Femur (tissue), 1 donor: ENCODE measurements at places on chromosomes 13 and 19.

GRCh38 chr19:42529248-42529764 lies 1.0 kb upstream of the CEACAM1 start:
- DNase-seq: peak; percentile 70

DNA sequence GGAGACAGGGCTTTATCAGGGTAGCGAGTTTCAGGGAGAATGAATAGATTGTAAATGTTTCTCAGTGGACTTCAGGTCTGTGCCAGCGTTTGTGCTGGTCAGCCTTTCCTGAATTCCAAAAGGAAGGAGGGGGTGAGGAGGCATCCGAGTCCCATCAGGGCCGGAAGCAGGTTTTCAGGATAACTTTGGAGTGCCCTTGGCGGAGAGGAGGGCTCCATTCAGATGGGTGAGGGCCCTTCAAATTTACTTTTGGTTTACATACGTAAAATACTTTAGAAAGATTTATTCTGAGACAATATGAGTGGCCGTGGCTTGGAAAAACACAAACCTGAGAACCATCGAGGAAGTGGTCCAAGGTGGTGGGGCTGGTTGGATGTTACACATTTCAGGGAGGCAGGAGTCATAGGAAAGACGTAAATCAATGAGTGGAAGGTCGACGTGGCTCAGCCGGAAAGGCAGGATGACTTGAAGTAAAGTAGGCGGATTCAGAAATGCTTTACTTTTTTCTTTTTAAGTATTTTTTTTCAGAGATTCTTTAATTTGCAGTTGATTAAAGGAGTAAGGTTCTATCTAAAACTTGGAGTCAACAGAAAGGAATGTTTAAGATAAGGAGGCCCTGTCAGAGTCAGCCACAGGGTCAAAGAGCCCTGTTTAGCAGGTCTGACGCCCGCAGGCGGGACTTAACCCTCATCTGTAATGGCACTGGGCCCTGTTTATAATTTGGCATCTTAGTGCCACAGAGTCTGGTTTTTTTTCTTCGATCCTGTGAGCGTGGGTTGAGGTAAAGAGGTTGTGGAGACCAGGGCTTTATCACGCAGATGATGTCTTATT lies 32.8 kb downstream of the ATP11A start:
- DNase-seq: peak; percentile 35

DNA sequence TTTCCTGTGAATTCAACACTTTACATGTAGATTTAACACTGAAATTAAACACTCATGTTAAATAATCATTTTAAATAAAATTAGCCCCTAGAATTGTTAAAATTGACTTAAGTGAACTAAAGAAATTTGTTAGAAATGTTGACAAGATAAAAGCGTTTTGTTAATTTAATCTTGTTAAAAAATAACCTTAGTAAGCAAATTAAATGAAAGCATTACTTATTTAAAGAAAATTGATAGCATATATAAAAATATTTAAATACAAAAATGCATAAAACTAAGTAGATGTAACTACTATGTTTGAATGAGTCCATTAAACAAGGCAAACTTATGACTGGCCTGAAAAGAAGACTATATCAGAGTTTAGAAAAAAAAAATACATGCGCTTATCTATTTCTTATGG lies 99.0 kb upstream of the TRPC4 start:
- DNase-seq: no peak

DNA sequence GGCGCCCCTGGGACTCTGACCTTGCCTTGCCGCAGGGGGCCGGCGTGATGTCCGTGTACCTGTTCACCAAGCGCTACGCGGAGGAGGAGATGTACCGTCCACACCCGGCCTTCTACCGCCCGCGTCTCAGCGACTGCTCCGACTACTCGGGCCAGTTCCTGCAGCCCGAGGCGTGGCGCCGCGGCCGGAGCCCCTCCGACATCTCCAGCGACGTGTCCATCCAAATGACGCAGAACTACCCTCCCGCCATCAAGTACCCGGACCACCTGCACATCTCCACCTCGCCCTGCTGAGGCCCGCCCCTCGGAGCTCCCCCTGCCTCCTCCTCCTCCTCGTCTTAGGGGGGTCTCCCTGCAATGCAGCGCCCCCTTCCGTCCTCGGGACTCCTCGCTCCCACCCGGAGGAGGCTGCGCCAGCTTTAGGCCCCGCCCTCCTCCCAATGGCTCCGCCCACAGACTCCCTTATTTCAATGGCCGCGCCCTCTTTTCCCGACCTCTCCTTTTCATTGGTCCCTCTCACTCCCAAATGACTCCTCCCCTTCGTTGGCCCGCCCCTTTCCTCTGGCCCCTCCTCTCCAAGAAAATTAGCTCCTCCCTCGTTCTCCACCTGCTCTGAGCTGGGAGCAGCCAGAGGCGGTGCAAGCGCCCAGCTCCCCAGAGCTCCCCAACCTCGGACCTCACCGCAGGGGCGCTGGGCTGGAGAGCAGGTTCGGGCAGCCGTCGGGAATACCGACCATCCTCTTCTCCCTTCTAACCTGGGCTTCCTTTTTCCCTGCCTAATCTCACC lies 20.5 kb upstream of the CACNG8 start:
- no peak for DNase-seq

- no peak for DNase-seq
Measured at GRCh38 chr19:34189199-34189916, 17.1 kb downstream of the LSM14A start.

- DNase-seq: no peak
Measured at GRCh38 chr13:111020546-111020945, 94.6 kb upstream of the ARHGEF7 start.

- no peak for DNase-seq
Measured at GRCh38 chr13:41064493-41064892, 3.2 kb downstream of the WBP4 start.

DNA sequence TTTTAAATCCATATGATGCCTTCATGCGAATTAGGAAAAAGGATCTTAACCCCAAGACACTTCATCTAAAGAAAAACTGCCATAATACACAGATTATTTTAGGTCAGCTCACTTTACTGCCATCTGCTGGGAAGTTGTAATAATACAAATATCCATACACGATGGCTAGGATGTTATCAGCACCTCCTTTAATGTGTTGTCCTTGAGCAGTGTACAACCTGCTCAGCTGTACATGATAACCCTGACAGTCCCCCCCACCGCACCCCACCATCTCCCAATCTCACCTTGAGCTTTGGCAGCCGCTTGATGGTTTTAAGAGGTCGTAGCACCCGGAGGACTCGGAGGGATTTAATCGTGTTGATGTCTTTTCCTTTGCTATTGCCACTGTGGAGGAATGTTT lies 112.2 kb downstream of the IER2 start:
- no peak for DNase-seq

- DNase-seq: no peak
Measured at GRCh38 chr13:33873251-33873908, 55.4 kb downstream of the RFC3 start.

DNA sequence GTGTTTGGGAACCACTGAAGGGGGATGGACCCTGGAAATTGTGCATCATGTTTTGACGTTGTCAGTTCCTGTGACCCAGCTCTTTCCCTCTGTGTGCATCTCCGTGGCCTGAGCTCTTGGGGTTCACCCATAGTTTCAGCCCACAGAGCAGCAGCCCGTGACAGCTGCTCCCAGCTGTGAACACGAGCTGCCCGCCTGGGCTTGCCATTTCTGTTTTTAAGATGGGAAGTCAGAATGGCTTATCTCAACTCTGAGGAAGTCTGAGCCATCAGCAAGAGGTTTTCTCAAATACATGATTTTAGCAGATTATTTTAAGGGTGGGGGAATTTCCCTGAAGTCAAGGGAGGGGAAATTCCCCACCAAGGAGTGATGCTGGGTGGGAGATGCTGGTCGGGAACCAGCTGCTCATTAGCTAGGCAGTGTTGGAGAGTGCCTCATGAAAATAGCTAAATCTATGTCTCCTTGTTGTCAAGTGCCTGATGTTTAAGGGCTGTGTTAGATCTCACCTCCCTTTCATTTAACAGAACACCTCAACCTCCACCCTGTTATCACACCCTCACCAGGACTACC lies 34.8 kb upstream of the C1QTNF9 start:
- peak; percentile 36 for DNase-seq

DNA sequence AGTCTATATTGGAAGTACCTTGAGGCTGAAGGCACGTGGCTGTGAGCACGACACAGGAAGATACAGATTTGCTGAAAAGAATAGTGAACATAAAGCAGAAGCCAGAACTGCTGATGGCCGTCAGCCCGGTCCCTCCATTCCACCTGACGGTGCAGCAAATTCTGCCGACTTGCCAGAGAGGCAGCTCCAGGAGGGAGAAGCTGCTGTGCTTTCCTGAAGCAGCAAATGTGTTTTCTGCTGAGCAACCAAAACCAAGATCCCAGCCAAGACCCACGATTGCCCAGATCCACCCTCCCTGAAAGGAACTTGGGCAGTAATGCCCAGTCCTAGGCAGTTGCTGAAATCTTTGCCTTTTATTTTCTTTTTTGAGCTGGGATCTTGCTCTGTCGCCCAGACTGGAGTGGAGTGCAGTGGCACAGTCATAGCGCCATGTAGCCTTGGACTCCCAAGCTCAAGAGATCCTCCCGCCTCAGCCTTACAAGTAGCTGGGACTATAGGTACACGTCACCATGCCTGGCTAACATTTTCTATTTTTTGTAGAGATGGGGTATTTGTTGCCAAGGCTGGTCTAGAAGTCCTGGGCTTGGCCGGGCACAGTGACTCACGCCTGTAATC lies 7.0 kb upstream of the RCN3 start:
- no peak for DNase-seq

GRCh38 chr19:33254245-33254824 lies 28.7 kb upstream of the SLC7A10 start:
- DNase-seq: no peak

DNA sequence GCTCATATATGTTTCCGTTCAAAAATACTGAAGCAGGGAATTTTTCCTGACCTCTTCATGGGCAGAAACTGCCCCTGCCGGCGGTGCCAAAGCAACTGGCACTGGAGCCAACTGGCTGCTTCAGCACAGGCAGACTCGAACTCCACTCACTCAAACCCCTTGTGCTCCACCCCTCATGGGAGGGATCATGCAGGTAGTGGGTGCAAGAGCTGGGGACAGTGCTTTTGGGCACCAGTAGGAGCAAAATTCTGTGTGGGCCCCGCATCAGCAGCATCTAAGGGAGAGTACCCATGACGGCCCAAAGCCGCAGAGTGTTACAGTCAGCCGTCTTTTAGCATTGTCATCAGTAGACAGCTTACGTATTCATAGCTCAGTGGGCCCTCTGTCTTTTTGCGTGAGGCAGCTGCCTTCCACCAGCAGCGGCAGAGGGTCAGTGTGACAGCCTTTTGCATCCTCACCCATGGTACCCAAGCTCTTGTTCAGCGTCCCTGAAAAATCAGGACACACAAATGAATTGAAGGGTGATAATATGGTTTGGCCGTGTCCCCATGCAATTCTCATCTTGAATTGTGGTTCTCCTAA lies 393.8 kb downstream of the SLITRK6 start:
- no peak for DNase-seq

GRCh38 chr19:17686592-17687024 lies 1.5 kb downstream of the UNC13A start:
- DNase-seq: peak; percentile 36

DNA sequence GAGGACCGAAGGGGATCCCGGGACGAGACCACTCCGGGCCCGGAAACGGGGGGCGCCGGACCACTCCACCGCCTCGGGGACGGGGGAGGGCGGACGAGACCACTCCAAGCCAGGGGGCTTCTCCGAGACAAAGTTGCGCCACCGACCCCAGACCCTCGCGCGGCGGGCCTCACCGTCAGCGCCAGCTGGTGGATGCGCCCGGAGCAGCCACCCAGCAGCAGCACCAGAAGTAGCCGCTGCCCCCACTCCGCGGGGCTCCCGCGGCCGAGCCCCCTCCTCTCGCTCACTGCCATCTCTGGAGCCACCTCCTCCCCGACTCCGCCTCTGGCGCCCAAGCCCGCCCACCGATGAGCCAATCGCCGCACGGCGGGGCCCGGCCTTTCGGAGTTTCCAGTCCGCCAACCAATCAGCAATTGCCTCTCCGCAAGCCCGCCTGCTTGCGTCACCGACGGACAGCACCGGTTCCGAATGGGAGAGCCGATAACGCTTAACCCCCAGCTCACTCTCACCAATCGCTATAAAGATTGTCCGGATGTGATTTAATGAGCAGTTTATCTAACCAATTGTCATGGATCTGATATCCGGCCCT lies at the start of gene GPR108:
Gene GPR108, minus strand, starts transcription at position 297 of the 589 bp plus-strand sequence. Its CDS starts 4 bp downstream, at position 293.
- peak; percentile 100 for DNase-seq
